ENCODE measurements at places on chromosomes 5 and 9.

- DNase-seq = no peak
Measured at GRCh38 chr5:143403334-143403592, 223 bp downstream of the NR3C1 start.

- no peak for DNase-seq
Measured at GRCh38 chr9:89495824-89496560, 1.9 kb downstream of the SEMA4D start.

GRCh38 chr9:121439016-121439415, 60.6 kb downstream of the GGTA1 start:
- DNase-seq = no peak

GRCh38 chr5:164573397-164573796, 1068.0 kb downstream of the MAT2B start:
- no peak for DNase-seq

- DNase-seq = no peak
Measured at GRCh38 chr5:43663916-43664315, 60.9 kb downstream of the NNT start.

- DNase-seq = no peak
Measured at GRCh38 chr5:115229606-115230005, 33.1 kb downstream of the PGGT1B start.

GRCh38 chr5:138033386-138033808, 518 bp upstream of the FAM13B start:
- DNase-seq = no peak

DNA sequence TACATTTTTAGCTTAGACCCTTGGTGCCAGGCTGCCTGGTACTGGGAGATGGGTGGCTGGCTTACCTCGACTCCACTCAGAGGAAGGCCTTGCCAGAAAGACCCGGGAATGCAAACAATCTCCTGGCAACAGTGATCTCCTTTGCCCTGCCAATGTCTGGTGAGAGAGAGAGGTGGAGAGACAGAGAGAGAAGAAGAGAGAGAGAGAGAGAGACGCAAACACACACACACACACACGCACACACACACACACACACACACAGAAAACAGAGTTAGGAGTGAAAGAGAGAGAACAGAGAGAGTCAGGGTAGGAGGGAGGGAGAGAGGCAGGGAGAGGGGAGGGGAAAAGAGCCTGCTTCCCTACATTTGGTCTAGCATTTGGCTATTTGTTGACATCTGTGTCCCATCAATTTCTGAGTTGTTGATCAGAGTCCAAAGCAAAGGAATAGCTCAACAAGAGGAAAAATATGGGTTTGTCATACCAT, 181.6 kb upstream of the MAP1B start:
- no peak for DNase-seq

DNA sequence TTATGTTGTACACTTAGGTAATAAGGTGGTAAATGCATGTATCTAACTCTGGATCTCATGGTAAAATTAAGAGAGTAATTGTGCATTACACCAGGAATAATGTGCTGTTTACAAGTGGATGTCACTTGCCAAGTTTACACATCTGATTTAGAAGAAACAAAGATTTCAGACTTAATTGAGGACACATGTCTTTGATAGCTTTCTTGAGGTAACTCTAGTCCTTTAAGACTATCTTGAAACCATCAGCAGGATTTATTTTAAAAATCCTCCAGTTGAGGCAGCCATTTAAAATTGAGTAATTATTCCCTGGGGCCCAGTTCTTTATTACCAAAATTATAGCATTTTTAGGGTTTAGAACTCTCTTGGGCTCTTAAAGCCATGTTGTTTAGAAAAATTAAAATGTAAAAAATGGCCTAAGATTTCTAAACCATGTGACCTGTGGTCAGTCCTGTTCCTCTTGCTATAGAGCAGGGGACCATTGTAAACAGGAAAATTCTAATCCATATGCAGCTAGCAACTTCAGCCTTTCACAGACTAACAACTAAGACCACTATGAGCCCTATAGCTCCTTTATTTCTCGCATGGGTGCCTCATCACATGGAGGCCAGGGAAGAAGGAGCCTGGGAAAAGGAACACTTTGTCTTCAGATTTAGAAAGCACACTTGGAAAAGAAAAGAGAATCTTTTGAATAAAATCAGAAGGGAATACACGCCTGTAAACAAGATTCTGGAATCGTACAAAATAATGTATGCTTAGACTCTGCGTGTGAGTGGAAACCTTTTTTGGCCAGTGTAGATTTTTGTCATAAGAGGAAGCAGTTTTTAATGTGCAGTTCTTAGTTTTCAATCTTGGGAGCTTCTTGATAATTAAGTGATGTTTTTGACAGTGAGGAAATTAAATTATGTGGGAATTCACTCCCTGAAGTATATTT, 71.2 kb downstream of the ZSWIM6 start:
- no peak for DNase-seq

DNA sequence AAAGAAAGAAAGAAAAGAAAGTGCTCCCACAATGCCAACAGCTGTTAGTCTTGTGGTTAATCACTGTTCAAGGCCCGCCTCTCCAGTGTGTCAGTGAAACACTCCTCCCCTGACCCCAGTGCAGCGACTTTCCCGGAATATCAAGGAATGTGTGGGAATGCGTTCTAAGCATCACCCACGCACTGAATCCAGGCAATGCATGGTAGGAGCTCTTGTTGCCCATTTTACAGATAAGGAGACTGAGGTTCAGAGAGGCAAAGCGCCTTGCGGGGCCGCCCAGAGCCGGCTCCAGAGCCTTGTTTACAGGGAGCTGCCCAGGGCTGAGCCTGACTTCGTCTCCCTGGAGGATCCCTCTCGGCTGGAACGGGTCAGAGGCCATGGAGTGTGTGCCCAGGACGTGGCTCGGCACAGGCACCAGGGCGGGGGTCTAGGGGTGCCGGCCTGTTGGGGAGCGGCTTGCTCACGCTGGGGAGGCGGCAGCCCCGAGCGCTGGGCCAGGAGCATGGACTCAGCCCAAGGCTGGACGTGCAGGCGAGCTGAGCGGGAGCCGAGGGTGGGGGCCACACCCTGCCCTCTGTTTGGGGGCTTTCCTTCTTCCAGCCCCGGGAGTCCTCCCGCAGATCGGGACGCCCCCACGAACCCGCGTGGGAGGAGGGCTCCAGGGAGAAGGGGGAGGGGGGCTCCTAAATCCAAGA, 823 bp downstream of the ST6GALNAC6 start:
- peak; percentile 30 for DNase-seq

- DNase-seq = no peak
Measured at GRCh38 chr9:126829035-126829434, 24.2 kb downstream of the ZBTB43 start.

DNA sequence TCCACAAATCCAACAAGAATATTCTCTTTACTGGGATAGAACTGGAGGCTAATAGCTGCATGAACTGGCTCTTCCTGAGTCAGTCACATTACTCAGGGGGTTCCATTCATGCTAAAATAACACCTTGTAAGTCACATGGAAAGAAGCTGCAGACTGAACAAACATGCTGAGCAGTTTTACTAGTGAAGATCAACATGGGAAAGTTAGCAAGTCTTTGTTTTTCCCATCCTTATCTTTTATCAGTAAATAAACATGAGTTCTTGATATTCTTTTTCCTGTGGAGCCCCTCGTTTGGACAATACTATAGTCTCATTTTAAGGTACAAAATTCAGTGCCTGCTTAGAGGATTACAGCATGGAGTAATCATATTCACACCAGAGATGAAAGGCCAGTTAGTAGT, 43.7 kb upstream of the TEK start:
- no peak for DNase-seq

- DNase-seq = no peak
Measured at GRCh38 chr5:80082281-80082680, 47.1 kb downstream of the THBS4 start.

DNA sequence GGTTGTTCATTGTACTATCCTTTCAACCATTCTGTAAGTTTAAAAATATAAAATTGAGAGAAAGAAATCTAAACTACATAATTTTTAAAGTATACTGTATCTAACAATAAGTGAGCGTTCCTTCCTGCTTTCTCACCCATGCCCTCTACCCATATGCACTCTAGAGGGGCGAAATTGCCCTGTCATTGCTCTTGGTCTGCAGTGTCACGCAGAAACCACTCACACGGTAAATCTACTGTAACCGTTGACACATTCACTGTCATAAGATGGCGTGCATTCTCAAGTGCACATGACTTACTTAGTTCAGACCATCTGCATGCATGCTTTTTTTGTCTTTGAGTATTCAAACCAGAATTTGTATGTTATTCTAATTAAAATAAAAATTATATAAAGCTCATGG, 55.7 kb upstream of the NIPBL start:
- no peak for DNase-seq

DNA sequence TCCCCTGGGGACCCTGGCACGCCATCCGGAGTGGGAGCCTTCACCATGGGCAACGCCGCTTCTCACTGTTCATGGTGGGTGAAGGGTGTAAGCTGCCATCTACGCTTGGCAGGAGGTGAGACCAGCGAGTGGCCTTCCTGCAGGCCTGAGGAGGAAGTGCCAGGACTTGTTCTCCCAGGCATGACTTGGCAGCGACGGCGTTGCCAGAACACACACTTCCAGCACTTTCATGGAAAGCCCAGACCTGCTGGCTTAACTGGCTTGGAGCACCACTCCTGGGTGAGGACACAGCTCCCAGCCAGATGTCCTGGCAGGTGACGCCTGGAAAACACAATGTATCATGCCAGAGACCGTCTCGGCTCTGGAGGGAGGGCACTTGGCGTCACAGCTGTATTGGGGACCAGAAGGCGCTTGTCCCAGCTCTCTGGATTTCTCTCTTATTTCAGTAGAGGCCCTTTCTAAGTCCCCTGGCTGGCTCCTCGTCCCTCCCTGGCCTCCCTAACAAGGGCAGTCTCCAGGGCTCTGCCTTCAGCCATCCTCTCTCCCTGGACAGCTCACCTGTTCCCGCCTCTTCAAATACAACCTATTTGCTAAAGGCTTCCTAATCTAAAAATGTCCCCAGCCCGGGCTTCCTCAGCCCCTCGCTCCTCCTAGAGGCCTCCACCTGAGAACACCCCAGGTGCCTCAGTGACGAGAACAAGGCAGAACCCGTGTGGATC, 188.3 kb downstream of the OLFM1 start:
- DNase-seq = peak; percentile 47

- DNase-seq = no peak
Measured at GRCh38 chr5:104513640-104514072, 951.1 kb upstream of the NUDT12 start.

GRCh38 chr9:19255112-19255511, 24.6 kb downstream of the DENND4C start:
- no peak for DNase-seq

DNA sequence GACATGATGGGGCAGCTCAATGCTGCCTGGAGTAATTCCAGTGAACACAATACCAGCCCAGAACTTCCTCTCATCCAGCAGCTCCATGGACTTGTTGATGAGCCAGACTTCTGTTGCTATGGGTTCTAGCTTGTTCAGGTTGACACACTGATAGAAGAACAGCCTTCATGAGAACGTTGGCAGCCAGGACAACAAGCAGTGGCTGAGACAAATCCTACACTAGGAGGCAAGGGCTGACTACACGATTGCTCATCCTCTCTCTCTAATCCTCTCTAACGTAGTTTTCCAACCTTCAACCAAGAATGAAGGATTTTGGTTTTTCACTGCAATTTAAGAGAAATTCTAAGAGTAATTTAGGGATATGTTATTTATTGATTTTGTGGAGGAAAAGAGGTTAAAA, 67.8 kb downstream of the NIPSNAP3B start:
- no peak for DNase-seq

DNA sequence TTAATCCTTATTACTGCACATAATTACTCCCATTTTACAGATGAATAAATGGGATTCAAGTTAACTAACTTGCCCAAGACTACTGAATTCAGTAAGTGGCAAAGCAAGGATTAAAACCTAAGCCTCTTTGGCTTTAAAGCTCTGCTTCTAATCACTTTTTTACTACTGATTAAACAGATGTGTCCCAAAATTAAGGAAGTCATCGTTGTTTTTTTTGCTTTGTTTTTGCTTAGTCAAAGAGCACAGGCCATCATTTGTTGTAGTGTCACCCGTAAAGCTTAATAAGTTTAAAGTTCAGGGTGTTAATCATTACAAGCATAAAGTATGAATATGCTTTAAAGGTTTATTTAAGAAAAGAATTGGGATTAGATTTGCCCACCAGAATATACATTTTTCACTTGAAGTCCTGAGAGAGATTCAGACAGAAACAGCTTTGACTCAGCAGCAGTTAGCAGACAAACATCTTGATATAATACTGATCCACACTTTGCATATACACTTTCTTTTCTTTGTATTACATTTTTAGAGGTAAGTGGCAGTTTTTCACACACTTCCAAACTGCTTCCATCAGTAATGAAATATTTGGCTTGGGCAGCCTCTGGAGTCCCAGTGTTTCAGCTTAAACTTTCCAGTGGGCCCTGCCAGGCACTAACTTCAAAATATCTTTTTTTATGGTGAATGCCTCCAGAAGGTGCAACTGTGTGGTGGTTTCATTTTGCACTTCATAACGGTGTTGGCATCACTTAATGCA, 52.7 kb downstream of the PIK3R1 start:
- no peak for DNase-seq

DNA sequence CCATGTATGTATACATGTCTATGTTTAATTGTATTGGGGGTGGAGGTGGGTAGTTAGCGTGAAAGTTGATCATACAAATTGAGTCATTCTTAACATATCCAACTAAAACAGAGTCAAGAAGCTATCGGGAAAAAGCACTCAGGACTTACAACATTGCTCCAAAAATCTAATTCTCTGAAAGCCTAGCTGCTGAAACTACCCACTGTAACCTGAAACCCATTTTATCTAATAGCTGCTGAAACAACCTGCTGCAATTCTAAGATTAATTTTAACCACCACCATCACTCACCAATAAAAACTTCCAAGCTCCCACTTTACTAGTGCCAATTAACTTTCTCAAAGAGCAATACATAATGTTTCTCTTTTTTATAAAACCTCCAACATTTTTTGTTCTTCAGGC, 32.2 kb downstream of the KCNV2 start:
- no peak for DNase-seq

DNA sequence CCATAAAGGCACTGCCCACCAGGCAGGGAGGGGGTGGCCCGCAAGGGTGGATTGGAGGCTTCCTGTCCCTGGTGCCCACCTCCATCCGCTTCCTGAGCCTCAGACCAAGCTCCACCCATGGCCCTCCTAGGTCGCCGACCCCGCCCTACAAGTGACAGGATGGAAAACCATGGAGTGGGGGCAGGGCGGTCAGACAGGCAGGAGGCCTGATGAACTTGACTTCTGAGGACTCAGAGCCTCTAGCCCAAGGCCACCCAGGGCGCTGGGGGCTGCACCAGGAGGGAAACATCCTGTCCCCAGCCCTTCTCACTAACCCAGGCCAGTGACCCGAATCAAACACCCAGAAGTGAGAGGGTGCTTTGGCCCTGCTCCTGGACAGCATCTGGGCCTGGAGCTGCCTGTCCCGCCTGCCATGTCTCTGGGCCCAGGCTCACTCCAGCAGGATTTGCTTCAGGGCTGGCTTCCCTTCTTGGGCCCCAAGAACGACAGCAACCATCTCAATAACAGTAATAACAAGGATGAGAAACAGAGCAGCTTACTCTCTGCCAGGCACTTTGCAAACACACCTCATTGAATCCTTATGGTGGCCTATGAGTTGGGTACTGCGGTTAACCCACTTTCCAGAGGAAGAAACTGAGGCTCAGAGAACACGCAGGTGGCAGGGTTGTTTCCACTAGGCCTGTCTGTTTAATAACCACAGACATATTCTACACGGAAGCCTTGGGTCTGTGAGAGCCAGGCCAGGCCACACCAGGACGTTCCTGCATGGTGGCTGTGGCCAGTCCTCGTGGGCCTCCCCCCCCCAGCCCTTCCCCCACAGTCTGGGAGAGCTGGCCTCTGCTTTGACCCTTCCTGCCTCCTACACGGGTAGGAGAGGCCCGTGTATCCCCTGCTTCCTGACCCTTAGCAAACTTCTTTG, 4.4 kb upstream of the ST6GALNAC6 start:
- no peak for DNase-seq
